ENCODE measurements at places on chromosomes 13 and 19.
A peak's percentile ranks its signal among the peaks of the same experiment; 100 is the strongest.

DNA sequence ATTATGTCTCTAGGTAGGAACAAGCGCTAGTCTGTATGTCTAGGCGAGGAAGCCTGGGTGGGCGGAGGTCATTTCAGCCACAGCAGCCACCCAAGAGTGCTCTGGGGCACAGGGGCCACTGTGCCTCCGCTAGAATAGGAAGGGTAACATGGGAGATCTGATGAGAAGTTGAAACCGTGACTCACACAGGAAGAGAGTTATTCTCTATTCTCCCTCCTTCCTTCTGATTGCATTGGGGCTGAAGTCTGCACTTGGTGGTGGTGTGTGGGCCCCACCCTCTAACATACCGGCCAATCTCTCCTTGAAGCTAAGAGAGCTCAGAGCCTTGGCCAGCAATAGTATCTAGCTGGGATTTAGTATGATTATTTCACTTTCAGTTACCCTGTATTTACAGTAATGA lies 20.3 kb upstream of the GGACT start:
- DNase-seq: no peak

DNA sequence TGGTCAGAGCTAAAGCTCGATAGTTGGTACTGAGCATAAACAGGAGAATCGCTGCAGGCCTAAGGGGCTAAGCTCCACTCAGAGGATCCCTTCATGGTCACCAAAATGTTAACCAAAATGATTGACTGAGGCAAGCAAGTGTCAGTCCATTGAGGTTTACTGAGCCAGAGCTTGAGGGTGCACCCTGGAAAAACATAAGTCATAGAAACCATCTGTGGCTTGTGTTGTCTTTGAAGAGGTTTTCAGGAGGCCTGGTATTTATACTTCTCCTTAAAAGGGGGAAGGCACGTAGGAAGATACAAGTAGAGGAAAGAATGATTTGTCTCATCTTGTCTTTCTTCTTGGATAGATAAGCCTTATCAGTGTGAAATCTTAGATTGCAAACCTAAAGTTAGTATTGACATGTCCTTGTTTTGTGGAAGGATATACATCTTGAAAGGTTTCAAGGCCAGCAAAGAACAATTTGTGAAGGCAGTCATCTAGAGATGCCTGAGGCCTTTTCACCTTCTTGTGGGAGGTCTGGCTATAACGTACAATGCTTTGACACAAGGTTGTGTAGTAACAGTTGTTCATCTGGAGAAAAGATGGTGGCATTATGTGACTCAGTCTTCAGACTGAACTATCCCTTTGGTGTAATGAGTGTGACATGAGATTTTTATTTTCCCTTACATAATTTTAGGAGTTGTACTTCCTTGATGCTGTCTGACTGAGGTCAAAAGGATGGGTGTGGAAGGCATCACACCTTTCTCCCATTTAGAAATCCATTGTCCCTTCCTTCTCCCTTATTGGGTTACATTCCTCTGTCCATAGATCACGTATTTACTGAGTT lies 14.7 kb upstream of the CEACAM6 start:
- DNase-seq: no peak

GRCh38 chr19:15320116-15320515 lies 12.2 kb downstream of the BRD4 start:
- DNase-seq: peak; percentile 89

DNA sequence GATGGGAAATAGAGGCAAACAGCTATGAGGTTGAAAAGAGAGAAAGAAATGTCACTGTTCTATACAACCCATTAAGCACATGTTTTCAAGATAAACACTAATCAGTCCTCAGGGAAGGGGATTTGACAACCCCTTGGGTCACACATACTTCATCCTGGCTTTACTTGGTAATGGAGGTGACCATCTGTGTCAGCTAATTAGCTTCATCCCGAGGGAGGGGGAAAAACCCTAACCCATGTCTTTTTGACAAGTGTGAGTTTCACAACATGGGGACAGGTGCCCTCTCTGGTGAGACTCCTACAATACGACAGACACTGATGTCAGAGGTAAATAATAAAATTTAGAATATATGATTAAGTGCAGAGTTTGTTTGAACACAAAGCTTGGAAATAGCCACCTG lies 43.1 kb downstream of the ZNF611 start:
- DNase-seq: no peak

DNA sequence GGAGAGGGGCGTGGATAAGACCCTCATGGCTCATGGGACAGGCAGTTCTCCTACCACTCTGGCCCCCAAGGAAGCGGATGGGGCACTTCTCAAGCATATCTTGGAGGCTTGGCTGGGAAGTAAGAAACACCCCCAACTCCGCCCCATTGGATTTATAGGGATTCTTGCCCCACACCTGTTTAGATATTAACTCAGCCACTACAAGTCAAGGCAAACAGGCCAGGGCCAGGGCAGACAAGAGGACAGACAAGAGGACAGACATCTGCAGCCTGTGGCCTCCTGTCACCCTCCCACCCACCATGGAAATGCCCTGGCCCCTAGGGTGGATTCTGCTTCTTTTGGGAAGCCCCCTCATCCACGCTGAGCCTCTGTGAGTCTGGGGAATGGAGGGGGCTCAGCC lies 24.1 kb downstream of the RDH8 start:
- no peak for DNase-seq

GRCh38 chr19:48683349-48683748 lies 10.5 kb upstream of the NTN5 start:
- DNase-seq: no peak

DNA sequence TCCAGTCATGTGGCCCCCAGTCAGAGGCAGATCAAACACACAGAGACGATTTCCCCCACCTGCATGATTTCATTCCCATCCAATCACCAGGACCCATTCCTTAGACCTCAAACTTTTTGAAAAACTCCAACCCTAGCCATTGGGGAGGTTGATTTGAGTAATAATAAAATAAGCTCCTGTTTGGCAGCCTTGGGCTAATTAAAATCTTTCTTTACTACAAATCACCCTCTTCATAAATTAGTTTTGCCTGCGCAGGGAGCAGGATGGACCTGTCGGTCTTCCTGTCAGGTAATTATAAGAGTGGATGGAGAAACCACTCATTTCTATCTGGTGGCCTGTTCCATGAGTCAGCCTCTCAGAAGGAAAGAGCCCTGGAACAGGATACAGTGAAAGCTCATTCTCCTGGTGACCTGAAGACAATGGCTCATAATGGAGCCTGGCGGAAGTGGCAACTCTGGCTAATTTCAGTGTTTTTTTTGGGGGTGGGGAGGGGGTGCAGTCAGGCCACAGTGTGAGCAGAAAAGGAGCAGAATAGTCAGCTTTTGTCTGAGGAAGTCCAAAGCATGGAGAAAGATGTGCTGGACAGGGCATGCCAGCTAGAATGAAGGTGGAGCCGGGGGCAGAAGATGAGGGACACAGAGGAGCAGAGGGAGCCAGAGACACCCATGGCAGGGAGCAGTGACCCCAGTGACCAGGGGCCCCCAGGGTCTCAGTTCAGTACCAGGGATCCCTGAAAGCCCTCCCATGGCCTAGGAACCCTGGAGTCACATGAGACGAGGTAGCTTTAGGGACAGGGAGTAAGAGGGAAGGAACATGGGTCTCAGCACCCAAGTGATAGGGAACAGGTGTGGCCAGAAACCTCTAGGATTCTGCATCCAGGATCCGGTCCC lies 31.8 kb upstream of the PSG9 start:
- DNase-seq: no peak

DNA sequence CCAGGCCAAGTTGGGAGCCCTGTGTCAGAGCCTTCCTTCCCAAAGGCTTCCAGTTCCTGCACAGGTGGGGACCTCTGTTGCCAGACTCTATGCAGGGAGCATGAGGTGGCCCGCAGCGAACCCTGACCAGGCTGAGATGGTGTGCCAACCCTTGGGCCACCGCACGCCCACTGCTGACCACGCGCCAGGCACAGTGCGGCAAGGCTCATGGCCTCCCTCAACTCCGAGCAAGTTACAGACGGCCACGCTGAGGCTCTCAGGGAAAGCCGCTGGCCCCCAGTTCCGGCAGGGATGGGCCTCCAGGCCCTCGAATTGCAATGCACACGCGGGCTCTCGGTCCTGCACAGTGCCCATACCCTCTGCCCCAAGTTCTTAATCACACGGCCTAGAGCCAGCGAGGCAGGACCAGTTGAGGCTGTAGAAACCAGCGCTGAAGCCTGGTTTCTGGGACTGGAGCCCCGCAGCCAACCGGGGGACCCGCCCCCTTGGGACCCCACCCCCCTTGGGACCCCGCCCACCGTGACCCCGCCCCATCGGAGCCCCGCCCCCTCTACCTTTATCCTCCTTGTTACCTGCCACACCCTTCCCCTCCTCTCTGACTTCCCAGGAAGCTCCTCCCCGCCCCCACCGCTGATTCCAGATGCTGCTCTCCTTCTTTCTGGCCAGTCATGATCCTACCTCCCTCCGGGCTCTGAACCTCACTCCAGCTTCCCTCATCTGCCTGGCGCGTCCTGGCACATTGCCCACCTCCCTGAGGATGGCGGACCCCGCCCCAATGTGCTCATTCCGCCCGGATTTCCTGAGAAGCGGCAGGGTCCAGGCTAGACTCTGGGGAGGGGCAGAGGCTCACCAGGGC lies 6.0 kb downstream of the PEX11G start:
- DNase-seq: no peak

- DNase-seq: no peak
Observed at GRCh38 chr13:75738841-75739240, 102.7 kb downstream of the LMO7 start.

DNA sequence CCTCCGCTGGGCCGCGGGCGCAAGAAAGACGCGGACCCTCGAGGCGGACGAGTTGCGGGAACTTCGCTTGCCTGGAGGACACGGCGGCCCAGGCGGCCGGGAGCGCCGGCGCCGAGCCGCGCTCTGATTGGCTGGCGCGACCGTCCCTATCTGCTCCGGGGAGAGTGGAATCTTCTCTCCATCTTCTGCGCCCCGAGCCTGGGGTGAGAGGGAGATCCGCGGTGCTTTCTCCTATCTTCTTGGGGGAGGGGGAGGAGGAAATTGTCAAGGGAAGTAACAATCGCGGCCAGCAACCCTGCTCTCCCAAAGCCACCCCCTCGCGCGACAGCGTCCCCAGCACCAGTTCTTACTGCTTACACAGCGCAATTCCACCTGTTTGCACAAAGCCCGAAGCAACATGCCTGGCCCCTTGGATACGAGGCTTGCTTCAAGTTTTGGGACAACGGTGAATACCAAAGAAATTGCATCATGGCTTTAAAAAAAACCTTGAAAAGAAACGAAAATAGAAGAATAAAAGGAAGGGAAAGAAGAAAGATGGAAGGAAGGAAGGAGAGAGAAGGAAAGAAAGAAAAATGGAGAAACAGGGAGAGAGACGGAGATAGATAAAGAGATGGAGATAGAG lies 4.8 kb downstream of the SOX21 start:
- DNase-seq: no peak

DNA sequence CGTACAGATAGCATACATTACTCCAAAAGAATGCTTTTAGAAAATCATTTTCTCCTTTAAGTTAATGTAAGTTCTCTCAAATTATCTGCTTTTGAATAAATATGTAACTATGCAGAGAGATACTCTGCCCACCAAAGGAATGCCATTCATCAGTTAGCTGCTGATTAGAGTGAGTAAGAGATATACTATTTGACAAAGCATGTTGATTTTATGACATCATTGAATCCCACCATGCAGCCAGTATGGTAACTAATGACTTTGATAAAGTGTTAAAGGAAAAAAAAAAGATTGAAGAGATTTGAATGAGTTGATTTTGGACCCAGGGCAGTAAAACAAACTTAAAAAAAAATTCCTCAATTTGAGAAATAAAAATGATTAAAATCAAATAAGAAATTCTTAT lies 521.5 kb downstream of the SLITRK6 start:
- peak; percentile 14 for DNase-seq

DNA sequence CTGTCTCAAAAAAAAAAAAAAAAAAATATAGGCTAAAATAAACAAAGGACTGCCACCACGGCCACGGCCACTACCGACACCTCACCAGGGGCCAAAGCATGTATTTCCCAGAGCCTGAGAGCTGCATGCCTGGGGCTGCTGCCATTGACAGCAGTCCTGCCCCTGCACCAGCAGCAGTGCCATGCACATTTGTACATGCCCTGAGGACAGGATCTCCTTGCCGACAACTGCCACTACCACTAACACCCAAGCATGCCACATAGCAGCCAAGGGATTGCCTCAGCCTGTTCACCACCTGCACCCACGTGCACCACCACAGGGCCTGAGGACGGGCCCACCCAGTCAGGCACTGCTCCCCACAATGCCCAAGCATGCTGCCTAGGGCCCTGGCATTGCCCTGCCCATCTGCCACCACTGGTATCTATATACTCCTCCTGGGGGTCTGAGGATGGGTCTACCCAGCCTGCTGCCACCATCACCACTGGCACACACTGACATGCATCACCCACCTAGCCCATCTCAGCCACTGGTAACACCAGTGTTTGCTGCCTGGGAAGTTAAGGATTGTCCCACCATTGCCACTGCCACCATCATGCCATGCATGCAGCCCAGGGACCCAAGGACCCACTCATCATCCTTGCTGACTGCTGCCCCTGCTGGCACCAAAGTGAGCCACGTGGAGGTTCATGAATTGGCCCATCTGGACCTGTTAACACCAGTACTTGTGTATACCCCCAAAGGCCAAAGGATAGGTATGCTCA lies 10.6 kb upstream of the NUP62 start:
- DNase-seq: no peak

- DNase-seq: peak; percentile 69
Observed at GRCh38 chr19:56132316-56132822, 8.7 kb upstream of the ZNF444 start.

- no peak for DNase-seq
Observed at GRCh38 chr13:77878190-77878589, 40.4 kb downstream of the EDNRB start.

DNA sequence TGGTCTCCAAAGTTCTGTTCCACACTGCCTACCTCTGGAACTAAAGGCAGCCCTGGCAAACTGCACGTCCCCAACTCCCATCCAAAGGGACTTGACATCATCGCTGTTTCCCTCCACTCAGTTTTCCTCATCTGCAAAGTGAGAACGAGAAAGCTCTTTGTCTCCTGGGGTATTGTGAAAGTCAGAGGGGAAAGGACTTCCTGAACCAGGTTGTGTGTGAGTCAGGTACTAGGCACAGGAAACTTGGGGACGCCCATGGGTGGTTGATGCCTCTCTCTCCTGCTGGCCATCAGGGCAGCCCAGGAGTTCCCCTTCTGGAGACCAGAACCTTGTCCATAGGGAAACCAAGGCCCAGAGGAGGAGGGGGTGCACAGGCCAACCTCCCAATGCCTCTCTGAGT lies 4.7 kb downstream of the CRLF1 start:
- DNase-seq: no peak

GRCh38 chr13:35465371-35465770 lies 11.1 kb downstream of the MAB21L1 start:
- DNase-seq: no peak

GRCh38 chr13:87537951-87538350 lies 133.2 kb upstream of the SLITRK5 start:
- no peak for DNase-seq

DNA sequence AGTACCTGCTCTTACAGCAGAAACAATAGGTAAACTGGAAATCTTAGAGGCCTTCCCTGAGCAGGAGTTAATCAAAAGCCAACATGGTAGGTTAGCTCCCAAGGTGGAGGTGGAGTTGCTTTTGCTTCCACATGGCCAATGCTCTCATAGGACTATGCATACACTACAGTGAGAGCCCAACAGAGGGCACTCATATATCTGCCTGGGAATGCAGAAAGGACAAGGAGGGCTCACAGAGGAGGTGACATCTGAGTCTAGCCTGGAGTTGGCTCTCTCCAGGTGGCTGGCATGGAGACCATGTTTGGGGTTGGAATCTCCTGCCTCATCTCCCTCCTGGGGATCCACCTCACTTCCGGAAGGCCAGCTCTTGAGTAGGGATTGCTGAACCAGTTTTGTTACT lies 34.6 kb downstream of the ATP8A2 start:
- DNase-seq: peak; percentile 2
